ENCODE measurements at places on chromosomes 3 and 15. TPM values are rescaled to one million over a fixed set of nuclear protein-coding genes. Genes with fewer than 3 reads are reported as not detected.

Gene SOX2
- total RNA-seq, result not detected

Gene GPR156
- total RNA-seq, result 1.1 TPM

Gene CCR5
- not detected for total RNA-seq

Gene COPG1
- 142 TPM for total RNA-seq

Gene RTP4
- total RNA-seq, result not detected

Gene SI
- not detected for total RNA-seq

Gene OXTR
- 5.7 TPM for total RNA-seq

Gene C3orf49
- not detected for total RNA-seq

Gene CNTN4
- 0.81 TPM for total RNA-seq

Gene ACAN
- total RNA-seq, result 0.63 TPM

Gene TYRO3
- total RNA-seq, result 11.7 TPM

Gene CASR
- total RNA-seq, result not detected

Gene RARB
- total RNA-seq, result 10.1 TPM

Gene BFSP2
- not detected for total RNA-seq

Gene GPR149
- total RNA-seq, result not detected

Gene KNG1
- not detected for total RNA-seq

Gene GPR87
- 0.51 TPM for total RNA-seq

Gene TMCO5A
- not detected for total RNA-seq

Gene CD47
- total RNA-seq, result 18.1 TPM

Gene LNP1
- total RNA-seq, result 0.63 TPM

Gene CTXND1
- total RNA-seq, result not detected

Gene CLEC3B
- total RNA-seq, result not detected

Gene SHISA5
- 190 TPM for total RNA-seq

Gene NR2E3
- 0.13 TPM for total RNA-seq

Gene TRIM42
- not detected for total RNA-seq

Gene MYO5C
- total RNA-seq, result 5.5 TPM

Gene ECE2
- total RNA-seq, result not detected

Gene INKA1
- 0.76 TPM for total RNA-seq

Gene NAALADL2
- total RNA-seq, result 0.33 TPM

Gene CCDC33
- not detected for total RNA-seq

Gene PAK6
- total RNA-seq, result 9.0 TPM

Gene NLGN1
- total RNA-seq, result 3.5 TPM

Gene GREM1
- total RNA-seq, result 78.7 TPM

Gene REC114
- total RNA-seq, result not detected

Gene ITIH4
- not detected for total RNA-seq

Gene LYZL4
- total RNA-seq, result not detected

Gene SAMMSON
- total RNA-seq, result not detected

Gene P2RY14
- not detected for total RNA-seq

Gene LCTL
- 0.25 TPM for total RNA-seq

Gene SLC24A5
- not detected for total RNA-seq

Gene SATB1
- total RNA-seq, result 14.8 TPM

Gene SOX14
- not detected for total RNA-seq

Gene CPN2
- total RNA-seq, result not detected

Gene MON1A
- total RNA-seq, result 11.5 TPM

Gene ABTB1
- 4.4 TPM for total RNA-seq

Gene GHSR
- not detected for total RNA-seq

Gene FEZF2
- total RNA-seq, result not detected

Gene TRH
- not detected for total RNA-seq

Gene BMF
- 4.1 TPM for total RNA-seq

All from mesangial cell (primary cell).